ENCODE measurements at places on chromosomes 16 and 17. TPM values are rescaled to one million over a fixed set of nuclear protein-coding genes. Genes with fewer than 3 reads are reported as not detected.
A peak's percentile ranks its signal among the peaks of the same experiment; 100 is the strongest.

- H3K4me3 ChIP-seq, result no peak overlapping the region
- no peak overlapping the region for H3K27ac ChIP-seq
- peak; percentile 82 for DNase-seq
- no peaks in the 10 kb centered on the region for H3K36me3 ChIP-seq
- no peaks in the 10 kb centered on the region for H3K27me3 ChIP-seq
- peaks cover 3% of the 10 kb centered on the region for H3K4me1 ChIP-seq
Measured at GRCh38 chr17:81119223-81120148, 45.8 kb upstream of the PVALEF start.

DNA sequence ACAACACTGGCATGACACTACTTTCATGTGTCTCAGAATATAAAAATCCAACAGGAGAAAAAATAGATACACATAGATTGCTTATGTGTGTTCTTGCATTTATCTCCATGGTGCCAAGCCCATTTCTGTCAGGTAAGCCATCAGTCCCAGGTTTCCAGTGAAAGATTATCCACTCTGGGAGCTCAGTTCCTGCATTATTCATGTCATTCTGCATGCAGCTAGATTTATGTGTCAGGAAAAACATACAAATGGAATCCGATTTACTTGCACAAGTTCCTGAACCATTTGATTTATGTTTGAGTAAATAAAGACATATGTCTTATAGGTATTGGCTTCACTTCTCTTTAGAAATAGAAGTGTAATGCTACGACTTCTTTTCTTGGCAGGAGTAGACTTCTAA lies 569.7 kb downstream of the KCNJ2 start:
- no peaks in the 10 kb centered on the region for H3K4me1 ChIP-seq
- H3K36me3 ChIP-seq, result no peaks in the 10 kb centered on the region
- H3K27ac ChIP-seq, result no peak overlapping the region

- no peaks in the 10 kb centered on the region for H3K36me3 ChIP-seq
- no peaks in the 10 kb centered on the region for H3K4me1 ChIP-seq
- no peak overlapping the region for H3K27ac ChIP-seq
- no peak for DNase-seq
- no peak overlapping the region for H3K4me3 ChIP-seq
Measured at GRCh38 chr17:79851461-79851817, 12.2 kb upstream of the CBX4 start.

- no peaks in the 10 kb centered on the region for H3K36me3 ChIP-seq
- no peak for DNase-seq
- H3K4me1 ChIP-seq, result peaks cover 3% of the 10 kb centered on the region
- H3K27ac ChIP-seq, result no peak overlapping the region
- H3K27me3 ChIP-seq, result no peaks in the 10 kb centered on the region
Measured at GRCh38 chr17:75755205-75755901, 9.6 kb downstream of the GALK1 start.

GRCh38 chr17:3636908-3637373 lies 381 bp downstream of the CTNS start:
- H3K4me1 ChIP-seq, result peaks cover 22% of the 10 kb centered on the region
- H3K27ac ChIP-seq, result peak overlapping the region; percentile 99
- H3K4me3 ChIP-seq, result peak overlapping the region; percentile 85
- DNase-seq, result no peak
- no peaks in the 10 kb centered on the region for H3K27me3 ChIP-seq

The DHX58 gene
- 20.2 TPM for total RNA-seq

The PRAC2 gene
- total RNA-seq, result not detected

The HOXB3 gene
- 2.6 TPM for total RNA-seq

The HEATR9 gene
- total RNA-seq, result not detected

The KRTAP4-5 gene
- total RNA-seq, result not detected

The LIMD2 gene
- total RNA-seq, result 11.4 TPM

The TBC1D3D gene
- total RNA-seq, result 0.59 TPM

The TMEM238L gene
- not detected for total RNA-seq
